ENCODE measurements at places on chromosomes 2 and 18.

DNA sequence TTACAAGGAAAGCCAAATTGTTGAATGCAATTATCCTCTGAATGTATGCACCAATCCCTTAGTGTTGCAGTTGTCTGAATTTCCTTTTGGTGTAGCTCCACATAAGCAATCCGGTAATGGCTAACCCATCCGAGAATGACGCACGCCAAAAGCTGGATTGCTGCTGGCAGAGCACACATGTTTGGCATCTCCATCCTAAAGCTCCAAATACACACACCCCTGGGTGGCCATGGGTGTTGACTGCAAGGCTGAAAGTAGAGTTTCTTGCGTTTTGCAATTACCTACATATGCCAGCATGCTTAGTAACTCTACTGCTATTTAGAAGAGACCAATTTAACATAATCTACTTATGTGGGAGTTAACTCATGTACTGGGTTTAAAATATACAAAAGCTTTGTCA, 53.1 kb downstream of the KCTD1 start:
- no peak for DNase-seq

DNA sequence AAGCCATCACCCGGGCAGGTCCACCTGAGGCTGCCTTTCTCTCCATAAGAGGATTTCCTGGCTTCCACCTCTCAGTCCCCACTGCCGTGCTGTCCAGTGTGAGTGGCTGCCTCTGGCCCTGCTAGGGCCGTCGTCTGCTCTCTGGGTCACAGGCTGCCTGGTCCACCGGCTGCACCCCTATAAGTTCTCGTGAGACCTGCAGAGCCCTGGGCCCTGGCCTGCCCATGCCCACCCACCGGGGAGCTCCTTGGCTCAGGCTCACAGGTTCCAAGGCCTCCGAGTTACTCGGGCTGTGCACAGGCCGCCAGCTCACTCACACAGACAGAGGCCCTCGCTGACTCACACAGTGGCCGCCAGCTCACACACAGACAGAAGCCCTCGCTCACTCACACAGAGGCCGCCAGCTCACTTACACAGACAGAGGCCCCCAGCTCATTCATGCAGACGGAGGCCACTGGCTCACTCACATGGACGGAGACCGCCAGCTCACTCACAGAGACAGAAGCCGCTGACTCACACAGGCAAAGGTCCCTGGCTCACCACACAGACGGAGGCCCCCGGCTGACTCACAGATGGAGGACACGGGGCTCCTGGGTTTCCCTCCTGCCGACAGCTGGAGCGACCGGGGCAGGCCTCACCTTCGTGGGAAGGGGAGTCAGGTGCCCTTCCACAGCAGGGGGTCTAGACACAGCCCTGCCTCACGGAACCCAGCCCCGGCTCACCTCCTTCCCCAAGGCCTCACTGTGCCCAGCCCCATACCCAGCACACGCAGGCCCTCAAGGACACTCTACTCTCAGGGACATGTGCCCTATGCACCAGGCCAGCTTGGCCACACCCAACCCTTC, 334.1 kb upstream of the MYT1L start:
- DNase-seq: peak; percentile 73

DNA sequence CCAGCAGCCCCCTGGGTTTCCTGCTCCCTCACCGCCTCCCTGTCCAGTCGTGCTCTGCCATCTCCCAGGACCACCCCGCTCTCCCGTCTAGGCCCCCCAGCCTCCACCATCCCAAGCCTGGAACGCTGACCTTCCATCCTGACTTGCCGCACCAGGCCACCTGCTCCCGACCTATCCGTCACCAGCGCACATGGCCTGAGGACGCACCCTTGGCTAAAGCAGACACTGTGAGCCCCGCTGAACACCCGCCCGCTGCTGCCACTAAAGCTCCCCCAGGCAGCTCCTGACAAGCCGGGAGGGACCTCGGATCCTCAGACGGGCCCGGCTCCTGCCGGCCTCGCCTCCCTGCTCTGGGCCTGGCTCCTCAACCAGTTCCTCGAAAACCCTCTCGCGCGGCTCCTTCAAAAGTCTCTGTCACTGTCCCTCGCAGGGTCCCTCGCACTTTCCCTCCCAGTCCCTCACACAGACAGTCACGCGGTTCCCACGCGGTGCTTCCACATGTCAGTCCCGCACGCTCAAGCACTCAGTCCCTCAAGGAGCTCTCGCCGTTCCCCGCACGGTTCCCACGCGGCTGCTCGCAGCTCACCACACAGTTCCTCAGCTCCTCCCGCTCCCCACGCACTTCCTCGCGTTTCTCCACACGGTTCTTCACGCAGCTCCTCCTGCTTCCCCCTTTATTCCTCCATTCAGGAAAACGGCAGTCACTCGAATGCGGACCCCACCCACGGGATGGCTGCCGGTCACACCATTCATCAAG, 42.4 kb downstream of the KIF1A start:
- DNase-seq: no peak

DNA sequence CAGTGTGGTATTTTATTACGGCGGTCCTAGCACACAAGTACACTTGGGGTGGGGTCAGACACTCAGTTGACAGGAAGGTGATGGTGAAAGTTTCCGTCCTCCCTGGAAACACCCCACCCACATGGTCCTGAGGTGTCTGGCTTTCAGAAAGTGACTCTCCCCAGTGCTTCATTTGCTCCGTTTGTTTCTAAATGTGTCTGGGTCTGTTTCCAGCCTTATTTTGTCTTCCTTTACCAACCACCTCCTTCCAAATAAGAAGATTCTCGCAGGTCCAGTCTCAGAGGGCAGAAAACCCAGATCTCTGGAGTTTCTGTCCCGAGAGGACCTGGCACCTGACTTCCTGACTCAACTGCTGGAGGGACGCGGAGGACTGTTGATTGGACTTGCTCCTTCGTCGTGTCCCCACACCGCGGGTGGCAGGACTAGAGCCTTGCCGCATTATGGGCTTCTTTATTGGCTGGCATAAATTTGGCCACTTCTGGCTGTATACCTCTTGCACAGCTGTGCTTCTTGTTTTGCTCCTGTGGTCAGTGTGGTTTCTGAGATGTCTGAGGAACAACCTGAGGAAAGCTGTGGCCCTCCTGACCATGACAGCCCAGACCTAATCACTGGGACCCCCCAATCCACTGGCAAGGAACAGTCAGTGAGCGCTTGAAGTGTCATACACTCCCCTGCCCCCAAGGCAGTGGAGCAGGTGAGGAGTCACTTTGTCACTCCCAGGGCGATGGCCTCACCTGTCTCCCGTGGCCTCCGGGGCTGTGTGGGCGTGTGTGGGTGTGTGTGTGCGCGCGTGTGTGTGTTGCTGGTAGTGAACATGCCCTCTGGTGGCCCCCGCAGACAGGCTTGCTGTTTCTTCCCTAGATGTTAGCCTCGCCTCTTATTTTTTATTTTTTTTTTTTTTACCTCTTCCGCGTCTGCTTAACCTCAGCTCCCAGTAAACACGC, 45.6 kb downstream of the MEX3C start:
- DNase-seq: no peak

Measured in retina (tissue), 1 donor.